Skin of body (tissue), 3 donors: ENCODE measurements at places on chromosomes 7 and 10.
A peak's percentile ranks its signal among the peaks of the same experiment; 100 is the strongest.

- no peak for DNase-seq
Observed at GRCh38 chr10:71025535-71025934, 137.2 kb upstream of the PCBD1 start.

- peak; percentile 43 for DNase-seq
Observed at GRCh38 chr10:95451568-95452524, 109.3 kb downstream of the SORBS1 start.

- DNase-seq: no peak
Observed at GRCh38 chr7:45651540-45651939, 77.4 kb downstream of the ADCY1 start.

DNA sequence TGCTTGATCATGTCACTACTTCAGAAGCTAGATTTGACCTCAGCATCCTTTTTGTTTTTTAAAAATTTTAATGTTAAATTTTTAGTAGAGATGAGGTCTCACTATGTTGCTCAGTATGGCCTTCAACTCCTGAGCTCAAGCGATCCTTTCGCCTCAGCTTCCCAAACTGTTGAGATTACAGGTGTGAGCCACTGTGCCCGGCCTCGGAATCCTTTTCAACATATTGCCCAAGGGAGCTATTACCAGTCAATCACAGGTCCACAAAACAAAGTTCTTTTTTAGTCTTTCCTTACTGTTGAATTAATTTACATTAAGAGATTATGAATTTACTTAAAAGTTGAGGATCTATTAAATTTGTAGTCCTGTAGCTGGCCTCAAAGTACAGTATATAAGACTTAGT lies 37.7 kb downstream of the CCSER2 start:
- DNase-seq: no peak

GRCh38 chr7:50648076-50648475 lies 82.9 kb upstream of the DDC start:
- no peak for DNase-seq

- DNase-seq: no peak
Observed at GRCh38 chr7:99806839-99807478, 20.9 kb upstream of the CYP3A43 start.
